ENCODE measurements at places on chromosomes 2 and 18.

DNA sequence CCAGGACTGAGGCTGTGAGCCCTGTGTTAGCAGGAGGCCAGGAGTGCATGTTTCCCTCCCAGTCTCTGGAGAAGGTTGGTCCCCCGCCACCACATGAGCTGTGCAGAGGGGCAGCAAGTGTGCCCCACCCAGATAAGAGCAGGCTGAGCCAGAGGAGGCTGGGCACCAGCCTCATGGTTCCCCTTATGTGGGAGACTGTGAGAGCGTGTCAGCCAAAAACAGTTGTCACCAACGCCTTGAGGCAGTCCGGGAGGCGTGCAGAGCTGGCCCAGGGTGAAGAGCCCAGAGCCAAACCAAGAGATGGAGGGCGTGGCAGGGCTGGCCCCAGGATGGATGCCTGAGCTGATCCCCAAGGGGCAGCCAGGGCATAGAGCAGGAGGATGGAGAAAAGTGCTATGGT, 128.7 kb upstream of the GLI2 start:
- no peak for DNase-seq

DNA sequence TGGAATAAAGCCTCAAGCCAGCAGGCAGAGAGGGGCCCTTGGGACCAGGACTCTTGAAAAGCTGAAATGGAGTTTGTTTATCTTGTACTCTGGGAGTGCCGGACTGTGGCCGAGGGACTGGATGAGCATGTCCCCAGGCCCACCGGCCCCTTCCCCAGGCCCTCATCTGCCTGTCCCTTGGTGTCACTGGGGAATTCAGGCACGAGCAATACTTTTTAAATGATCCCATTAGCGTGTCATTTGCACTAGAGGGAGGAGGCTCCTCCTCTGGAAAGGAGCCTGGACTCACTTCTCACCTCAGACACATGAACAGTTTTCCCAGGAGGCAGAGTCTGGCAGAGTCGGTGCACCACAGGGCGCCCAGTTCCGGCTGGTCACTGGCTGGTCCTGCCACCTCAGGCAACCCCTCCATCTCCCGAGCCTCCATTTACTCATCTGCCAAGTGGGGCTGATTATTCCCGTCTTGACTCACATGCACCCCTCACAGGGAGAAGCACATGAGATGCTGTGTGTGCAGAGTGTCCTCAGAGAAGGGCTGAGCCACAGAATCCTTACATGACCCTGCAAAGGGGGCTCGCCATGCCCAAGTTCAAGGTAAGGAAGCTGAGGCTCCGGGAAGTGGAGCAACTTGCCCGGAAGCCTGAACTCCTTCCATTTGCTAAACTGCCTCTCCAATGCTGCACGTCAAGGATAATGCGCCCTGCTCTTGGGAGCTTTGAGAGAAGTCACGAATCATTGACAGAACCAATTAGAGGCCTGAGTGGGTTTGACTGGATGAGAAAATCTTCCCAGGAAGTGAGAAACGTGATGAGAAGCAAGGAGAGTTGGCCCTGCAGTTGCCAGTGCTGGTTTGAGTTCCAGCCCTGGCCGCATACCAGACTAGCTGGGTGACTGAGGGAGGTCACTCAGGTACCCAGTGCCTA, 26.7 kb downstream of the CIB4 start:
- no peak for DNase-seq

DNA sequence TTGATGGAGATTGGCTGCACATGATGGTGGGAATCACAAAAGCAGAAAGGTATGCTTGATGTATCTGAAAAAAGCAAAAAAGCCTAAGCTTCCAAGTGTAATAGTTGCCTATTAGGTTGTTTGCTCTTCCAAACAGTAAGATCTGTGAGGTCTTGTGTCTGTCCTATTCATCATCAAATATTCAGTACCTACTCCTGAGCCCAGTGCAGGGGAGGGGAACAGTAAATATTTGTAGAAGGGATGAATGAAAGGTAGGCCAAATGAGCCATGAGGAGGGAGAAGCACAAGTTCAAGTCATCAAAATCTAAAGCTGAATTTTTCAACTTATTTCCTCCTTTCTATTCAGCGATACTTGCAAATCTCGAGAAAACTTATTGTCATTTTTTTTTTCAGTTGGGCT, 153.2 kb upstream of the ETAA1 start:
- DNase-seq, result no peak

DNA sequence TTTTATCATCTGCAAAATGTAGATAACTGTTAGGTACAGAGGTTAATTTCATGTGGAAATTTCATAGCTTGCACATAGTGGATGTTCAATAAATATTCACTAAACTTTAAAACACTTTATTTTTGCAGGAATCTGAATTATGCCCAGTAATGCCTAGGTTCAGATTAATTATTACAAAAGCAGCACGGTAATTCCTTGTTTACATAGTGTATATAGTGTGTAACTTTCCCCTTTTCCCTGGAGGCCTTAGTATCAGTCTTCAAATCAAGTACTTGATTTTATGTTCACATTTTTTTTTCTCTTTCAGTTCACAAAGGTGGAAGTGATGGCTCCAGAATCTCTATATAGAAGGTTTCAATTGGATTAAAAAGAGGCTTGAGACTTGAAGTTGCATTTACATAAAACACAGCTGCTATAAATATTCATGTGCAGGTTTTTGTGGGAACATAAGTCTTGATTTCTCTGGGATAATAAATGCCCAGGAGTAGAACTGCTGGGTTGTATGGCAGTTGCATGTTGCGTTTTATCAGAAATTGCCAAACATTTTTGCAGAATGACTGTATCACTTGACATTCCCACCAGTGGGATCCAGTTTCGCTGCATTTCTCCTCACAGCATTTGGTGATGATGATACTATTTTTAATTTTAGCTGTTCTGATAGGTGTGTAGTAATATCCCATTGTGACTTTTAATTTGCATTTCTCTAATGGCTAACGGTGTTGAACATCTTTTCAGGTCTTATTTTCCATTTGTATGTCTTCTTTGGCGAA, 27.6 kb upstream of the LGALSL start:
- no peak for DNase-seq

- DNase-seq, result no peak
Measured at GRCh38 chr18:21686282-21687105, 18.1 kb downstream of the ABHD3 start.

DNA sequence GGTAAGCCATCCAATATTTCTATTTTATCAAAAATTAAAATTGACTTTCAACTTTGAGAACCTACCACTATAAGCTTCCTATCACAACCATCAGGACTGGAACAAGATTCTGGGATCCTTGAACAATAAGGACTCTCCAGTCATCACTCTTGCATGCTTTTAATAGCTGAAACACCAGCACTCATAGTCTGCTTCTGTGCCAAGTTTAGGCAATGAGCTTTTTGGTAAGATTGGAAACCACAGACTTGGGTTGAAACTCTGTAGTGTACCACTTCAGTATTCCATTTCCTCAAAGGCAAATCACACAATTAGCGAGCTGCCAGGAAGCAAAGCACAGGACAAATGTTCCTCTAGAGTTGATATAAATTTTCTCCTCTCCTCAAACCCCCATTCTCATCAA, 1065.8 kb upstream of the SLC39A10 start:
- no peak for DNase-seq

DNA sequence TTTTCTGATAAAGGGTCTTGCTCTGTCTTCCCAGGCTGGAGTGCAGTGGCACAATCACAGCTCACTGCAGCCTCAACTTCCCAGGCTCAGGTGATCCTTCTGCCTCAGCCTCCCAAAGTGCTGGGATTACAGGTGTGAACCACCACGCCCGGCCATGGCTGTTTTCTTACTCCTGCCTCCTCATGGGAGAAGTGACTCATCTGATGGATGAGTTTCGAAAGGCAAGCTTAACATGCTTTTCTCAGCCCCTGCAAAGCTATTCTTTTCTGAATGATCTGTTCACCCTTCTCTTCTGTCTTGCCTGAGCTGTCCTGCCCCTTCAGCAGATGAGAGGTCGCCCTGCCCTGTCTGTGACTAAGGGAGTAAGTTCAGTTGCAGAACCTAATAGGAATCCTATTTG, 929 bp upstream of the CREG2 start:
- DNase-seq, result no peak

- no peak for DNase-seq
Measured at GRCh38 chr2:222952204-222952603, 91.4 kb downstream of the ACSL3 start.

DNA sequence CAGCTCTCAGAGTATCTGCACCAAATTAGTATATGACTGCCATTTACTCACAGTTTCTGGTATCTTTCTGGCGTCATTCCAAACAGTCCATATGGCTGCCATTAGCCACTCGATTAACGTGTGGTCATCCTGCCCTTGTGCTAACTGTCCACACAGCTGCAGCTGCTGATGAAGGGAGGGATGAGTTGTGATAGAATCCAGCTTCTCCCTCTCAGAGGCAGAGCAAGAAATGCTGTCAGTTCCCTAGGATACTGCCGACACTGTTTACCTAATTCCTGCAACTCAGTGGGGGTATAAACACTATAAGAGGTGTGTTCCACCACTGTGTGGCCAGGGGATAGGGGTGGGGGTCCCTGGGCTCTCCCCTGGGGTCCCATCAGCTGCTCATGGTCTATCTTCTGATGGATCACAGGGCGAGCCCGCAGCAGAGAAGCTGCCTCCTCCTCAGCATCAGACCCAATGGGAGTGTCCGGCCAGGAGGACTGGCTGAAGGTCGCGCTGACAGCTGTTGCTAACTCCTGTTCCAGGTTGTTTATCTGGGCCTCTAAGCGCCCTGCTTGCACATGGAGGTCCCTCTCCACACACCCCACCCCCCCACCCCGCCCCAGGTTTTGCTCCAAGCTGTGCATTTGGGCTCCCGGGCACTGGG, 17.3 kb upstream of the KLHL23 start:
- DNase-seq, result no peak

DNA sequence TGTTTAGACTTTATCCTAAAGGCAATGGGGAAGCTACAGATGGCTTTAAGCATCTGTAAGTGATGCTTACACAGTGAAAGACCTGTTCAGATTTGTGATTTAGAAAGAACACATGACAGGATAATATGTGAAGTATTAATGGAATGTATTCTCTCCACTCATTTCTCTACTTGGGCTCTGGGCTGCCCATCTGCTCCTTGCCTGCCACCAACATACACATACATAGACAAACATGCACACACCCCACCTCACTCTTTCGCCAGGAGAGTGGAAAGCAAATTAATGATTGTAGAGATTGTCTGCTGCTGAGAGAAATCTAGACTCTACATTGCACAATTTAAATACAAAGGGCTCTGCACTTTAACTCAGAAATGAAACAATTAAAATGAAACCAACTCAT, 61.0 kb upstream of the NFE2L2 start:
- no peak for DNase-seq

DNA sequence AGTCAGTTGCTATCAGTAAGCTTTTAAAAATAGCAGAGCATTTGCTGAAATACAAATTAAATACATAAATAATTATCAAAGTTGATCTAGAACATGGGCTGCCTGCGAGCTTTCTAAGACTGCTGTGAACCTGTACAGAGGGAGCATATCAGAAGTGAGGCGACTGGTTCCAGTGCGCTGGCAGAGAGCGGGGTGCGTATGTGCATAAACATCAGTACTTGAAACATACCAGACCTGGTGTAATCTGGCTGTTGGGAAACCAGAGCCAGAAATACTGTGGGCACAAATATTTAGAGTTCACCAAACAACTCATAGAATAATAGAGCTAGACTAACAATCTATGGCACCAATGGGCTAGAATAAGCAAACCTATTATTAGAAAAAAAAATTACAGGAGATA, 27.3 kb downstream of the PDIA6 start:
- DNase-seq, result no peak

- no peak for DNase-seq
Measured at GRCh38 chr2:107393516-107393915, 433.2 kb upstream of the RGPD4 start.

DNA sequence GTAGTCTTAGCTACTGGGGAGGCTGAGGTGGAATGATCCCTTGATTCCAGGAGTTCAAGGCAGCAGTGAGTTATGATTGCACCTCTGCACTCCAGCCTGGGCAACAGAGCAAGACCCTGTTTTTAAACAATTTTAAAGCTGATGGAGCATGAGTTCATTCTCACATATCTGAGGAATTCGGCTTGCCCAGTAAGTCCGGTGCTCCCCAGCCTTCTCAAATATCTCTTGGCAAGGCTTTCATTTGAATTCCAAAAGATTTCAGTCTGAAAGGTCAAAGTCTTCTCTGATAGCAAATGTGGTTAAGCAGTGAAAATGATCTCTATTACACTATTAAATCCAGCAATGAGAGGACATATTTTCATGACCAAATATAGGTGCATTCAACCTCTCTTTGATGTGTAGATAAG, 27.9 kb downstream of the PIEZO2 start:
- DNase-seq, result no peak

DNA sequence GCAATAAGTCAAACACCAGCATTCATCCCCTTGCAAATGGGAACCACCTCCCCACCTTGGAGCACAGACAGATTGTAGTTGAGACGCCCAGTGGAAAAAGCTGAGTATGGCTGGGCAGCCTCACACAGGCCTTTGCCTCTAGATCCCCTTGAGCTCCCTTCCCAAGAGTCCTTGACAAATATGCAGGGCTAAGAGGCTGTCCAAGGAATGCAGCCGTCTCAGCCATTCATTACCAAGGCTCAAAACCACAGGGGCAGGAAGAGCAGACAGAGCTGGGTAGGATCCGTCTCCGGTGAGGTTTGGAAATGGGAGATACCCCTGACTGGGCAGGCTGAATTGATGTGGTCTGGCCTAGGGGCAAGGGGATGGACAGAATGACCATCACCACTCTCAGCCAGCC, 557.1 kb downstream of the TNS1 start:
- no peak for DNase-seq

DNA sequence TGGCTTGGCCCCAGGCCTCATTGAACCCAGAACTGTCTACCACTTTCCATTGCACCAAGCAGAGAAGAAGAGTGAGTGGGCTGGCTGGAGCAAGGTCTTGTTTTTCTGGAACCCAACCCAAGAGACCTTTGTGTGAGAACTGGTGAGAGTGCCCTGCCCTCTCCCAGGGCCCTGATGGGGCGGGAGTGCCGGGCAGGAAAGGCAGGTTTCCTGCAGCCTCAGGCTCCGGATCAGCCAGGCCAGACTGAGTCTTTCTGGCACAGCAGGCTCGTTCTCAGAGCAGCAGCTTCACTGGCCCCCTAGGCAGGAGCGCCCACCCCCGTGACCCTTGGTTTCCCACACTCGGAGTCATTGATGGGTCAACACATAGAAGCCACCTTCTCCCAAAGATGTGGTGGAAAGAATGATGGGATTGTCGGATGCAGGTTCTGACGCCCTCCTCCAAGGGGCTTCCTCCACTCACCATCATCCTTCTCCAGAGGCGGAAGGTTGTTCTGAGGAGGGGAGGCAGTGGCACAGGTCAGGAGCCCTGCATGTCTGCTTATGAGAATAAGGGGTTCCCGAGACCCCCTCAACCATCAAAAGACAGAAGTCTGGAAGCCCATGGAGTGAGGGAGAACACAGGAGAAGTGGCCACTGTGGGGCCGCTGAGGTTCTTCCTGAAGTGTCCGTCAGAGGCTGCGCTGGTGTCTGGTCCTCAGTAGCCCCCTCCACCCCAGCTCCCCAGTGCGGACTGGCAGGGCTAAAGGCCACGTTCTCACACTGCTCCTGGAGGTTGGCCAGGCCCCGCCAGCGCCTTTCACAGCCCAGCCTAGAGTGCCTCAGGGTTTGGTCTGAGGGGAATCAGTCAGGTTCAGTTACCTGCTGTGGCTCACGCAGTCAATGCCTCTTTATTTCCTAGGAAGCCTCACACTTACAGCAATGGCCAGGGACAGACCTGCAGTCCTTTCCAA, 62.8 kb upstream of the LAPTM4A start:
- no peak for DNase-seq
